GM20000 (cell line): ENCODE measurements at places on chromosomes 16 and 17.

DNA sequence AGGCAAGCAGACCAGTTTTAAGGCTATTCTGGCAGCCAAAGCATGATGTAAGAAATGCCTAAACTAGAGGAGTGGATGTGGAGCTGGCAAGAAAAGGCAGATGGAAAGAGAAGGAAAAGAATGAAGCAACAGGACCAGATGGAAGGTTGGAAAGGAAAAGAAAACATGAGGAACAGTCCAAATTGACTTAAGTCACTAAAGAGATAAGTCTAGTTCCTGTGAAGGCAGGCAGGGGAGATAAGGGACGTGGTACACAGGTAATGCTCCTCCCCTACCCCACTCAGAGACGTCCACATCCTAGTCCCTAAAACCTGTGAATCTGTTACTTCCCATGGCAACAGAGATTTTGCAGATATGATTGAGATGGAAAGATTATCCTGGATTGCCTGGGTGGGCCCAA is 43.5 kb downstream of the TEX2 start:
- DNase-seq: no peak

- DNase-seq: no peak
These were observed 6.0 kb downstream of the ARHGAP23 start for GRCh38 chr17:38434178-38434665.

- no peak for DNase-seq
These were observed 8.6 kb upstream of the ACSM3 start for GRCh38 chr16:20755238-20755637.

DNA sequence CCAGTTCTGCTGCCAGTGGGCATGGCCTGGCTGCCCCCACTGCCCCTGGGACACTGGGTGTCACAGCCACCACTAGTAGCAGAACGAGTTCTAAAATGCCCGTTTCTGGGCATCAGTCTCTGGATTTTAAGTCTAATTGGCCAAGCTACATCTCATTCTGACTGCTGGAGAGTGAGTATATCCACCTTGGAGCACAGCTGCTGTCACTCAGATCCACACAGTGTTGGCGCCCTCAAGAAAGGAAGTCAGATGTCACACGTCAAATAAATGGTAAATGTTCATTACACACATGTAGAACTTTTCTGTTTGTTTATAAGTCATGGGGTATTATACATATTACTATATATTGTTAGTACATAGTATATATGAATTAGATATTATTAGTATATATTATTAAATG is 19.4 kb downstream of the GNGT2 start:
- DNase-seq: no peak

- no peak for DNase-seq
These were observed 290.4 kb upstream of the MON1B start for GRCh38 chr16:76900285-76901263.

DNA sequence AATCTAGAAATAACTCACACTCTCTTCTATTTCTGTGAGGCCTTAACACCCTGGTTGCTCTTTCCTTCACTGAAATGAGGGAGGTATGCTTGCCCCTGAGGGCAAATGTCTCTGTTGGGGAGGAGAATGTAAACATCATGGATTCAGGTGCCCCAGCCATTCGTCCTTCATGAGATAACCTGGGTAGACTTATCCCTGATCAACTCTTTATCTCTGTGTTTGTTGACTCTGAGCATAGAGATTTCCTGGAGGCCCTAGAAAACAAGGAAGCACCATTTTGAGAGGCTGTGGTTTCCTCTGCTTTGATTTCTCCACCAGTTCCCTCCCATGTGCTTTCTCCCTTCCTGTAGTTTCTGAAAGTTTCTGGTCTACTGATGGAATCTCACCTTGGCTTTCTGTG is 77.3 kb downstream of the PHKB start:
- DNase-seq: no peak

GRCh38 chr16:65909310-65910050 is 457.0 kb upstream of the CDH5 start:
- DNase-seq: no peak

GRCh38 chr17:18910881-18911280 is 41.1 kb upstream of the SLC5A10 start:
- no peak for DNase-seq

DNA sequence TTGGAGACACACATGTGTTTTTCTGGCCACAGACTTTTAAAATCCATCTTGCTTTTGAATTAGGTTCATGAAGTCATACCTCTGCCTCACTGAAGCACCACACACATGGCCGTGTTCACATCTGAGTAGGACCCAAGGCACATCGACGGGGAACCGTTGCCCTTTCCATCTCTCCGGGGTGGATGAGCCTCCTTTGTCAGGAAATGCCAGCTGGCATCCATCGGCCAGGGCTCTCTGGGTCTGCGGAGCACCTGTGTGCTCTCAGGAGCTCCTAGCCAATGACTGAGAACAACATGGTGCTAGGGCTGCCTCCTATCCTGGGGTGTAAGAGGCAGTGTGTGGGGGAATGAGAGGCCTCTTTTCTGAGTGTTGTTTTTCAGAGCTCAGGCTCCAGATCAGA is 24.5 kb upstream of the NKD1 start:
- no peak for DNase-seq

GRCh38 chr16:8867216-8867931 is 1.4 kb downstream of the CARHSP1 start:
- DNase-seq: peak; percentile 45

DNA sequence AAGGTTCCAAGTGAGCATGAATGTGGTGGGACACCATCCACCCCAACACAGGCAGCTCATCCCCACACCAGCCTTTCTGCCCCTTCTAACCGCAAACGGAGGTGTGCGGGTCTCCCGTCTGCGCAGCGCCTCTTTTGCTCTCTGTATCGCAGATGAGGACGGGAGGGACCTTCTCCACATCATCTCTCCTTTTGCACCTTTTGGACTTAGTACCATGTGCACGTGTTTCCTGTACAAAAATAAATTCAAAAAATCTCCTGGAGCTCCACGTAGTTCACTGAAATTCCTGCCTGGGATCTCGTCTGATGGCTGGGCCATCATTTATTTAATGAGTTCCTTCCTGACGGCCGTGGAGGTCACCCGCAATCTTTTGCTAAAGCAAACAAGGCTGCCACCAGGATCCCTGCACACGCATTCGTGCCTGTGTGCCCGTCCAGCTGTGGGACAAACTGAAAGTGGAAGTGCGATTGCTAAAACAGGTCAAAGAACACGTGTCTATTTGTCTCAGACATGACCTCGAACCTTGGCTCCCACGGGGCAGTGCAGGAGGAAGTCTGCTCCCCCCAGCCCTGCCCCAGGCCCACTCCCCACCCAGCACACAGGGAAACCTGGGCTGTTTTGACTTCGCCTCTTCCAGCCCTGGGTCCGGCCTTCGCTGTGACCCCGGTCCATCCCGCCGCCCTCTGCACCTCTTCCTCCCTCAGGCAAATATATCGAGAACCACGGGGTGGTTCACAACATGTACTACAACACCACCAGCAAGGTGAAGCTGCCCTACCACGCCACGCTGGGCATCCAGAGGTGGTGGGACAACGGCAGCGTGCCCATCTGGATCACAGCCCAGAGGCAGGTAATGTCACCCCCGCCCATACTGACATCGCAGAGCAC is 2.3 kb downstream of the ENPP7 start:
- peak; percentile 70 for DNase-seq

DNA sequence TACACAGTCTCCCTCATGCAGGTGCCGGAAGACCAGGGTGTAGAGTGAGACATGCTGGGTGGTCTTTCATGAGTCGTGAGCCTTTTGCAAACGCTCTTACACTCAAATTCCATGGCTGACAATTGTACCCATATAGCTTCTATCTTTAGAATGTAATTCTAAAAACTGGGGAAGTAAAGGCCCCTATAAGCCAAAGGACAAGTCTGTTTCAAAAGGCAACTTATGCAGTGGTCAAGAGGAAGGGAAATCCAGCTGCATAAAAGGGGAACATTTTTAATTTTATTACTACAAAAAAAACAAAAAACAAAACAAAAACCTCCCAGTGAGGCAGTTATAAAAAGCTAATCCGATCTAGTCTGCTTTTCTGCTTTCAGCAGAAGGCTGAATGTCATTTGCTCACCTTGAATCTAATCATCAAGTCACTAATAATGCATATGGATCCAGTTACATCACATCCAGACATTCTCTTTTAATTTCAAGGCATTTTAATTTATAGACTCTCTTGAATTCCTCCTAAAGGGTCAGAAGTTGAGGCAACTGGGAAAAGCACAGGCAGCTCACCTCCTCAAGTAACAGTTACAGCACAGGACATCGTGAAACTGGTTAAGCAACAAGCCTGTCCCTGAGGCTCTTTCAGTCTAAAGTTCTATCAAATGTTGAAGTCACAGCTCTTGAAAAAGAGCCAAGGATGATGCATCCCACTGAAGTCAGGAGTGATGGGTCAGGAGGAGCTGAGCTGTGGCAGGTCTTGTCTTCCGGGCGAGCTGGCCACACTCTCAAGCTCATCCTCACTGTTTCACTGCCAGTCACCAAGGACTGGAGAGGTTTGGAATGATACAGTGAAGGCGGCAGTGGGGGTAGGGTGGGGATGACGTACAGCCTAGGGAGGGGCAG is 99.7 kb downstream of the VPS53 start:
- DNase-seq: no peak

DNA sequence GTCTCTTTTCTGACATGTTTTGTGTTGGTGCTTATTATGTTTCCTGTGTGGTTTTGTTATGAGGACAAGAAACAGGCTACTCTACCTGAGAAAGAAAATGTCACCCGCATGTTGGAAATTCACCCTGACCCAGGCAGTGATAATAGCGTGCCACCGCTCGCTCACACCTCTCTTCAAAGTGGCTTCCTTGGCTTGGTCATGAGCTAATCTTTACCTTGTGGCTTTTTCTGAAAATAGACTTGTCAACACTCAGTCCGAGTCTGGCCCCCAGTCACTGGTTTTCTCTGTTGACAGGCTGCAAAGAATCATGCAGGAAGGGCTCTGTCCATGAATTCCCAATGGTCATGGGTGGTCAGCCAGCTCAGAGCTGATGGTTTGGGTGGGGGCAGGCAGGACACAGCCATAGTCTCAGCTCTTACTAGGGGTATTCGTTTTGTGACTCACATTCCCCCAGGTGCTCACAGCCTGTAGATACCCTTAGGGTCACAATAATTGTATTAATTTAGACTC is 121.3 kb upstream of the CACNG5 start:
- peak; percentile 53 for DNase-seq

DNA sequence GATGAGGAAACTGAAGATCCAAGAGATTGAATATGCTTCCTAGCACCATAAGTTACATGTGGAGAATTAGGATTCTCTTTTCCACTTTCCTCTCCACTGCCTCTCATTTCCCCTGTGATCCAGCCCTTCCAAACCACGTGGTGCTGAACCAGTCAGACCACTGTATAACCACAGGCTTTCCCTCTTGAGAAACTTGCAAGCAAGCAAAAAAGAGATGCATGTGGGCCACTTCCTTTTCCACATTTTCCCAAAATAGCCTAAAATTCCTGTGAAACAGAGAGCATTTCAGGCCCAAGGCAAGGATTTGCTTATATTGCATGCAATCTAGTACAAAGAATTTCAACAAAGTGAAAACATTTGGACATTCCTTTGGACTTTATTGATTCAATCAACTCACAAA is 59.3 kb upstream of the KSR1 start:
- no peak for DNase-seq

DNA sequence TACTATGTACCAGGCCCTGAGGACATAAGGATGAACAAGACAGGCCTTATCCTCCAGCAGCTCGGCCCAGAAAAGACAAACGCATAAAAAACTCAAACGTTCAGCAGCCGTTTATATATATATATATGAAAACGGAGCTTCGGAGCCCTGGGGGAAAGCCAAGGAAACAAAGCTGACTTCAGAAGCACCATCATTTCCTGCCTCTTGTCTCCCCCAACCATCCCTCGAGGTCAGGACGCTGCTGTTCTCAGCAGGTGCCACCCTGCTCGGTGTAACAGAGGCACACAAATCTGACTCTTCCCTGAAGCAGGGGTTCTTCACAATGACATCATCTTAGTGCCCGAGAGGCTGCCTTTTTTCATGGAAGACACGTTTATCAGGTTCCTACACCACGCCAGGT is 146.9 kb downstream of the ZNF423 start:
- DNase-seq: no peak

DNA sequence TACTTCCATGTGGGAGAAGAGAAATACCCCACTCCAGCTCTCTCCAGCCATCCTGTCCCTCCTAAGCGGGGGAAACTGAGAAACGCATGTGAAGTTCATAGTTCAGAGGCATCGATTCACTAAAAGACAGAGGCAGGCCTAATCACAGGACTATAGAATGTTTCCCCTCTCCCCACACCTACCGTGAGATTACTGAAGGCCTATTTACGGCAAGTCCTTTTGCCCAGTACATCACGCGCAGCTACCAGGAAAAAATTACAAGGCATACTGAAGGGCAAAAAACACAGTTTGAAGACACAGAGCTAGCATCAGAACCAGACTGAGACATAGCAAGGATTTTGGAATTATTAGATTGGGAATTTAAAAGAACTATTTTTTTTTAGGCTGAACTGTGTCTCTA is 29.1 kb upstream of the IRX5 start:
- DNase-seq: no peak

GRCh38 chr17:82328141-82328993 is 5.2 kb downstream of the SECTM1 start:
- no peak for DNase-seq

DNA sequence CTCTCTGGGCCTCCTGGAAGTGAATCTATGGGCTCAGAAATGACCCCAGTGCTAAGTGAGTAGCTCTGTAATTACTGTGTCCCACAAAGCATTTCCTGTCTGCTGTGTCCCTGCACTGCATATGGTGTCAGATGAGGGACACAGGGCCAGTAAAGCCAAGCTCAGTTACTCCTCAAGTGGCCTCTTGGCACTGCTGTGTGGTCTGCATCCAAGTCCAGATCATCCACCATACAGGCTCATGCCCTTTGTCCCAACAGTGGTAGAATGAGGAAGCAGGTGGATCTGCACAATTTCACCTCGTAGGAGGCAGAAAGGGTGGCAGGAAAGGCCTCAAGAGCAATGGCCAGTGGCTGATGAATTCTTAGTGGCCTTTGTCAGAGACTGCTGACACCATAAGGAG is 146.8 kb downstream of the SOX9 start:
- no peak for DNase-seq

- DNase-seq: no peak
These were observed 456.2 kb upstream of the CDH5 start for GRCh38 chr16:65910291-65910690.

- DNase-seq: no peak
These were observed 2.2 kb downstream of the PIP4K2B start for GRCh38 chr17:38797158-38797490.
